ENCODE measurements at places on chromosomes 3 and 15.

GRCh38 chr3:67017211-67017610, 19.1 kb downstream of the KBTBD8 start:
- DNase-seq = no peak

DNA sequence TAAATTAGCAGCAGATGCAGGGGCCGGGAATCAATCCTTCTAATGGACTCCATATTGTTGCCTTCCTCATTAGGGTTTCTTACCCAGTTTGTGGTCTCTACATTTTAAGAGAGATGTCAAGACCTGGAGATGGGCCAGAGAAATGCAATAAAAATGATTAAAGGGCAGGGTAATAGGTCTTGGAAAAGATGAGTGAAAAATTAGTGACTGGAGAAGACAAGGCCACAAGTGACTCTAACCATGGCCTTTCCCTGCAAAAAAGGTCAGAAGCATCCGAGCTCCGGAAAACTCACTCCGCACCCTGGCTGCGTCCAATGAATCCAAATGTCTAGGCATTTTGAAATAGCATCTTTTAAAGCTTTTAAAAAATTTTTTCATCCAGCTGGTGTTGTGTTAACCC, 152.8 kb downstream of the ARRDC4 start:
- DNase-seq = no peak

- no peak for DNase-seq
These were observed 98.6 kb downstream of the ZIC1 start for GRCh38 chr3:147507638-147508286.

- DNase-seq = no peak
These were observed 256.2 kb downstream of the RORA start for GRCh38 chr15:60972866-60973265.

GRCh38 chr15:26662283-26662682, 110.6 kb downstream of the GABRB3 start:
- DNase-seq = no peak

DNA sequence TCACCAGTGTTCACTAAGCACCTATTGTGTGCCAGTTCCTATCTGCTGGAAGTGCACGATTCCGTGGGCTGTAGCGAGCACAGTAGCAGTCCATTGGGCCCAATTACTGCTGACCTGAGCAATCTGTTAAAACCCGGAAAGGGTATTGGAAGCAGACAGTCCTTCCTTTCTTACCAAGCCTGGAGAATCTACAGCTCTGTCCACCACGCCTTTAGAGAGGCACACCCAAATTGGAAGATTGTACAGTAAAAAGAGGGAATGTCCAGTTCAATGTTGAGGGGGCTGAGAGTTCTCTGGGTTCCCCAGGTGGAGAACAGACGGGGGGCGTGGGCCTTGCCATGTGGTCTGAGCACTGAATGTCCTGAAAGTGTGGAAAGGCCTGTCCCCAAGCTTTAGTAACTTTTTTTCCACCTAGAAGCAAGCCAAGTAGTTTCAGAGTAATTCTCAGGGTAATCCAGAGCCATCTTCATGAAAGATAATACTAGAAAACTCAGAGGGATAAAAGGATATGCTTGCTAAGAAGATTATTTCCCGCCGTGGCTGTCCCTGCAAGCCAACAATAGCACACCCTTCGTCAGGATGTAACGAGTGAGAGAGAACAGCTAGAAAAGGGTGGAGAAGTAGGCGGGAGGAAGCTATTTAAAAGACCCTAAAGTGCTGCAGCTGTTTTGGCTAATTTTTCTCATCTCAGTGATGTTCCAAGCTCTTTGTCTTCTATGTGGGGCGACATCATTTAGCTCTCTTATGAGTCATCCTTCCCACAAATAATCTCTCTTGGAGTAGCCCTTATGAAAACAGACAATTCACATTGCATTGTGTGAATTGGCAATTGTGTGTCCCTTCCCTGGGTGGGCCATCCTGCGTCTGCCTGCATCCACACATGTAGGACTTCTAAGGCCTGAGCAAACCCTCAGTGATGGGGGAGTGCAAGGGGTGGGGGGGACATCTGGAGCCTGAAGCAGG, 181.0 kb downstream of the ATG7 start:
- no peak for DNase-seq

DNA sequence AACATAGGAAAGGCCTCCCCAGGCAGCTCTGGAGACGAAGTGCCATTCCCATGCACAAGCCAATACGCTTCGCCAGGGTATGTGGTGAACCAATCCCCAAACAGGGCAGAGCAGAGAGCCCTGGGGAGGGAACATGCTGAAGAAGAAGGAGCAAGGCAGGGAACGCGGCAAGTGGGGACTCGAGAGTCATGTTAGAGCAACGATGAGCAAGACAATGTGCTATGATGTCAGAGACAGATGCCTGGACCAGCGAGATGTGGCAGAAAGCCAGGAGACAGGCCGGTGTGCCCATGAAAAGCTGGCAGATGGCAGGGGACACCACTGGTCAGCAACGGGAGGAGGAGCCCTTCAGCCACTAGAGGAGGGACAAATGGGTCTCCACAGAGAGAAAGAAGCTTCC, 39.6 kb downstream of the NIPA2 start:
- no peak for DNase-seq

DNA sequence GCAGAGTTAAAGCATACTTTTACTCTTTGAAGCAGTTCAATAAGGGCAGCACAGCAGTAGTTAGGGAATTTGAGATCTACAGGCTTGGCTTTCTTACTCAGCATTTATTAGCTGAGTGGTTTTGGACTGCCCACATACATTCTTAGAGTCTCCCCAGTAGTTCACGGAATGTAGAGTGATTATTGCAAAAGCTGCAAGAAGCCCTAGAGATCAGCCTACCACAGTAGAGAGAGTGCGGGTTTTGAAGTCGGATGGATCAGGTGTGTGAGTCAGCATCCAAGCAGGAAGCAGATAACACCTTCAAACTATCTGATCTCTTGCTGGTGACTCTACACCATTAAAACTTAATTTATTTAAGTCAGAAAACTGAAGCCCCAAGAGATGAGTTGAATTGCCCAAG, 171.9 kb downstream of the SYNPR start:
- DNase-seq = no peak

DNA sequence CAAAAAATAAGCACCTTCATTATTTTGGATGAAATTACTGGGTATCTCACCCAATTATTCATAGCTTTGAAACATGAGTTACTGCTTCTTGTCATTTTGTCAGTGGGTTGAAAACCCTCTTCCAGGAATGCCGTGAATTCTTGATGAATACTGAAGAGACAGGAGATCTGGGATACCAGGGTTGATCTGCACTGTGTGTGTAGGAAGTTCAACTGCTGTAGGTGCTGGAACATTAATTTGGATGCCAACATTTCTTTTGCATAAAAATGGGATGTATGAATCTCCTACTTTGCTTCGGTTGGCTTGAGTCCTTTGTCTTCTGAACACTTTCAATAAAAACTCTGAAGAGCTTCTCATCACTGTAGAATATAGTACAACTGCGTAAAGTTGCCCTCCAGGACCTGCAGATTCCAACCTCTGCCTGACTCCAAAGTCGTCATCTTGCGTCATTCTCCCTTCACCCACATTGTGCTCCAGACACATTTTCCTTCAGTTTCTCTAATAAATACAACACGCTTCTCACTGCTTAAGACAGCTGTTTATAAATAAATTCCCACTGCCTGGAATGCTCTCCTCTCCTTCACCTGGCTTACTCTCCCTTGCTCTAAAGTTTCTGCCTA, 312.7 kb upstream of the TGFBR2 start:
- no peak for DNase-seq

GRCh38 chr3:161731968-161732367, 235.4 kb downstream of the OTOL1 start:
- DNase-seq = no peak

GRCh38 chr3:132925256-132925930, 112.8 kb upstream of the TMEM108 start:
- no peak for DNase-seq

DNA sequence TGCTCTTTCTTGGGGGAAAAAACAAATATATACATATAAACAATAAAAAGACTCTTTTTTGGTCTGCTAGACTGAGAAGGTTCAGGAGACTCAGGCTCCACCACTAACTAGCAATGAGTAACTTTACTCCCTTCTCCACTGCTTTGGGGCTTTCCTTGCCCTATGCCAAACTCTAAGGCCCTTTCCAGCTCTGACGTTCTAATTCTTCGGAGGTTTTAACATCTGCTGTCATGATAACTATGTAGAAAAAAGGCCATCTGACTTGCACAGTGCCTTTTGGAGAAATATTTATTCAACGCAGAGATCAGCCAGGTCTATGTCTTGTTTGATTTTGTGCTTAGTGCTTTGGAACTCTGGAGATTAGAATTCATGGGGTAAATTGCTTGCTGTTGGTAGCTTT, 156.2 kb downstream of the TMCO5A start:
- DNase-seq = no peak

DNA sequence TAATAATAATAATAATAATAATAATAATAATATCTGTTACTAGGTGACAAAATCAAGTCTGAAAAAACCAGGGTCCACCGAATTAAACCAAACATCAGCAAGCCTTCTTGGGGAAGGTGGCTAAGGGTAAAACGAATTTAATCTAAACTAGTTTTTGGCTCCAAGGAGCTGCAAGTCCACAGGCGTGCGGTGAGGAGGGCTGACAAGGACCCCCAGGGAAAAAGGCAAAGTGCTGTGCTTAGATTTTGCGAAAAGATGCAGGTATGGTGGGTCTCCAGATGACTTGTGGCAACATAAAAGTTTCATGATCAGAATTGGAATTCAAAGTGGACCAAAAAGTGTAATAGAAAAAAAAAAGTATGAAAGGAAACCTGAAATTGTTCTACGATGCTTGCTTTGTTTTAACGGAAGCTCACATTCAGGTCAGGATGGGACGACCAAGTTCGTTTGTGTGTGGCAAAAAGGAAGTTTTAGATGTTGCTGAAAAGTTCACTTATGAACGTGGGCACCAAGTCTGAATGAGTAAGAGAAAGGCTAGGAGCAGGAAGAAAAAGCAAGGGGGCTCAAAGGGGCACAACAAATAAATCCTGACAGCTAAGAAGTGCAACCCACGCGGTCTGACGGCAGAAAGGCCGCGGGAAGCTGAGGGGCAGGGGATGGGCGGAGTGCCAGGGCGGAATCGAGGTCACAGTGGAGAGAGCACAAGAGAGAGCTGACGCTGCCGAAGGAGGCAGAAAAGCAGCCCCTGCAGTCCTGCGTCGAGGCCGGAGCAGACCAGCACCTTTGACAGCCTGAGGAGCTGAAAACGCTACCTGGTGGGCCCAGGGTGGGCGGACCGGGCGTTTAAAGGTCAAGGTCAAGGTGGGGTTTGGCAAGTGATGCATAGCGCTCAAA, 1.1 kb downstream of the WDR82 start:
- peak; percentile 72 for DNase-seq

GRCh38 chr3:119681279-119681678, 4.1 kb upstream of the COX17 start:
- no peak for DNase-seq

DNA sequence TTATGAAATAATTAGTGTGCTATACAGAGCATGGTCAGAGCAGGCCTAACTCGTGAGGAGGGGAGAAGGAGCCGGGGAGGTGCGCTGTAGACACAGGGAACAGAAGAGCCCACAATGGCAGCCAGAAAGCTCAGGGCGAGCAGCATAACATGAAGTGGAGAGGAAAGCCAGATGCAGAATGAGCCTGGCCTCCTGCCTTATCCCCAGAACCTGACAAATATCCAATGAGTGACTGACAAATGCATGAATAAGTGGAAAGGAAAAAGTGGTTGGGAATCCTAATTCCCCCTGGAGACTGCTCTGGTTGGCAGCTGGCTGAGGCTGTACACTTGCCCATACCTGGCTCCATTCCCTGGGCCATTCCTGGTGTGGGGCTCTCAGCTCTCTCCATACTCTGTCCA, 9.2 kb upstream of the MST1R start:
- no peak for DNase-seq

GRCh38 chr3:177735431-177735830, 538.1 kb upstream of the TBL1XR1 start:
- no peak for DNase-seq

DNA sequence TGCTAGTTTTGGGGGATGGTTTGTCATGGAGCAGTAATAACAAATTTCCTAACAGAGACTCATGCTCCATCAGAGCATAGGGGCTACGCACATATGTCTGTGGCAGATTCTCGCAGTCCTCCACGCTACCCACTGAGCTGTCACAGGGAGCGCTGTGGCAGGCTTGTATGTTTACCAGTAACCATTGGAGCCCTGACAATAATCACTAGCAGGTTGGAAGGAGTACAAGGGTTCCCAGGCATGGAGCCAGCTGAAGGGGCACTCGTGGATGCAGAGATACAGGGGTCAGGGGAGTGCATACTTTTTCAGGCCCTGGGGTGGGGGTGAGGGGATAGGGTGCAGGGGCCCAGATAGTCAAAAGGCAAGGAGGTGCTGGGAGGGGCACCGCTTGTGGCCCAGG, 7.9 kb upstream of the GP9 start:
- DNase-seq = no peak

GRCh38 chr3:5735896-5736295, 548.4 kb downstream of the EDEM1 start:
- DNase-seq = no peak

DNA sequence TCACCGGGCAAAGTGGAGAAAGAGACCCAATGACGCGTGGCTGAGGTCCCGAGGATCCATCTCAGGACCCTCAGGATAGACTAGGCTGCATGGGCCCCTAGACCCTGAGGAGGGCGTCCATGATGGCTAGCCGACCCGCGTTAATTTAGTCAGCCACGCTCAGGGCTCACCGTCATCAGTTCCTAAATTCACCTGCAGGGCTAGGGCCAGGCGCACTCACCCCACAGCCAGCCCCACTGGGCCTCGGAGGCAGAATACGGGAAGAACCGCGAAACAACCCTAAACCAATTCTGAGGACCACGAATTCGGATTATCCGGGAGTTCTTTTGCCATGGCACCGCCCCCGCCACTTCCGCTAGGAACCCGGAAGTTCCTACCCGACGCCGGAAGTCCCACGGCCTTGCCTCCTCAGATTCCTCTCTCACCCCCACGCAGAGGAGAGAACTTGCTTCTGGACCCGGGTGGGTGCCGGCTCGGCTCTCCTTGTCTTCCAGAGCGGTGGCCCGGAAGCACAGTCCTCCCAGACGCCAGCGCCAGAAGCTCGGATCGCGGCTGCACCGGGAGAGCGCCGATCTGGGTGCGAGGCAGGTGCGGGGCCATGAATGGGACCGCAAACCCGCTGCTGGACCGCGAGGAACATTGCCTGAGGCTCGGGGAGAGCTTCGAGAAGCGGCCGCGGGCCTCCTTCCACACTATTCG, at the start of the genes EAF1 and METTL6:
Gene EAF1, plus strand, starts transcription at position 417 of the 699 bp plus-strand sequence. Its CDS starts 182 bp downstream, at position 599.
Gene METTL6, minus strand, starts transcription at position 363 of the 699 bp plus-strand sequence. CDS start 1,033 bp downstream, outside the sequence.
- peak; percentile 88 for DNase-seq

DNA sequence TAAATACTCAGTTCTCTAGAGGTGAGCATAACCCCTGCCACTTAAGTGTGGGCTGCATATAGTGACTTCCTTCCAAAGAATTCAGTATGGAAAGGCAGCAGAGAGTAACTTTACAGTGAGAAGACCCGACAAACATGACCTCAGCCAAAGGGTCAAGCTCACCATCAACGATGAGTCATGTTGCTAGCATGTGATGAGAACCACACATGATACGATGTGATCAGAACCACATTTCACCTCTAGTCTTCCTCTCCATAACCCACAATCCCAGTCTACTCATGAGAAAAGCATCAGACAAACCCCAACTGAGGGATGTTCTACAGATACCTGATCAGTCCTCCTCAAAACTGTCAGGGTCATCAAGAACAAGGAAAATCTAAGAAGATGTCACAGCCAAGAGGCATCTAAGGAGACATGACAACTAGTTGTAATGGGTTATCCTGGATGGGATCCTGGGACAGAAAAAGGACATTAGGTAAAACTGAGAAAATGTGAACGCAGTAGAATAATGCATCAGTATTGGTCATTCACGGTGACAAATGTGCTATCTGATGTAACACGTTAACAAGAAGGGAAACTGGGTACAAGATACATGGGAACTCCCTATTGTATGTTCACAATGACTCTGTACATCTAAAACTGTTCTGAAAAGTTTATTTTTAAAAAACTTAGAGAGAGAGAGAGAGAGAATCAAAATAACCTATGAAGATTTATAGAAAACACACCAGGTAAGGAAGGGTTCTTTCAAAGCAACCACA, 28.3 kb downstream of the SEC61A1 start:
- DNase-seq = no peak

All from DND-41 (cell line).